ENCODE measurements at places on chromosomes 1 and 21.

DNA sequence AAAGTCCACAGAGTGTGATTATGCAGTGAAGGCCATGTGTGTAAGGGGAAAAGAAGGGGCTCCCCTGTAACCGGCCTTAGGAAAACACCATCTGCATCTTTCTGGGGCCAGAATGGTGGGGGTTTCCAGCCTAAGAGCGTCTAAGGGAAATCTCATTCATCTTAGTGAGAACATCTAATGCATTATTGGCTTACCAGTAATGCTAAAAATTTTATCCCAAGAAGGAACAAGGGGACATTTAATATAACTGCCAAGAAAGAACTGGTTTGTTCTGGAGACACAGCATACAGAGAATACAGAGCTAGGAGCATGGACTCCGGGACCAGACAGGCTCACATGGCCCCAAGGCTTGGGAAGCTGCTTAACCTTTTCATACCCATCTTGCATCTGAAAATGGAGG is 58.3 kb upstream of the DSCAM start:
- H3K27ac ChIP-seq = no peak overlapping the region
- H3K4me3 ChIP-seq = no peak overlapping the region
- no peak for DNase-seq
- no peaks in the 10 kb centered on the region for H3K4me1 ChIP-seq

- H3K27me3 ChIP-seq = peaks cover 3% of the 10 kb centered on the region
- no peak for DNase-seq
- H3K36me3 ChIP-seq = peaks cover 3% of the 10 kb centered on the region
- peak overlapping the region; percentile 97 for H3K27ac ChIP-seq
- H3K4me1 ChIP-seq = peaks cover 55% of the 10 kb centered on the region
These were observed 27.0 kb downstream of the C2CD2 start for GRCh38 chr21:41926807-41927171.

DNA sequence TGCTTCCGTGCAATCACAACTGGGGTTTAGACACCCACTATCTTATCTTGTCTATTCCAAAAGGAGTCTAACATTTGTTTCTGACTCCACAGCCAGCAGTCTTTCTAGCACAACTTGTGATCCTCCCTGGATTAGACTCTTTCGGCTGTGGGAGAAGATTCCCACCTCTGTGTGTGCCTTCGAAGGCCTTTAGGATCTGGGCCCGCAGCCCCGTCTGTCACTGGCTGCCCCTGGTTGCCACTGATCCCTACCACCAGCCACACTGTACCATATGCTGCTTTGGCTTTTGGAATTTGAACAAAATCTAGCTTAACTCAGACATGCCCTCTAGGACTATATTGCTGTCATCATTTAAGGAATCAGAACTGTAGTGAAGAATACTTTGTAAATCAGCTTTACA is 18.0 kb downstream of the NTPCR start:
- DNase-seq = no peak
- H3K27ac ChIP-seq = no peak overlapping the region
- H3K4me1 ChIP-seq = peaks cover 19% of the 10 kb centered on the region
- H3K27me3 ChIP-seq = no peaks in the 10 kb centered on the region

DNA sequence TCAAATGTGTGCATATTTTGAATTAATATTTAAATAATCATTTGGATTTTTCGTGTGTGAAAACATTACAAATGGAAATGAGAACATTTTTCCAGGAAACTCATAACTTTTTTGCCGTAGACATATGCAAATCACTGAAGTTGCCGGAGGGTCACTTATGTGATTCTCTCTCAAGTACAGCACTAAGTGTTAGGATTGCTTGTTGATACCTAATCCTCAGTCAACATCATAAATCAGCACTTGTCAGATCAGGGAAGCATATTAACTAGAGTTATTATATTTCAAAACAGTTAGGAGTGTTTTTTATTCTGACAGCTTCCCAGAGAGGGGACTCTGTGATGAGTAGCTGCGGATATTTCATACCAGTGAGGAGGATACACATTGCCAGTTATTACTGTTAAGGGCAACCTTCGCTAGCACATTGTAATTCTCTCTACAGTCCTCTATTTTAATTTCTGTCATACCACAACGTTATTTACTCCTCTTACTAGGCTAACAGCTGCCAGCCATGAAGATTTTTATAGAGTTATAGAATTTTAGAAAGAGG is 41.5 kb downstream of the NCAM2 start:
- H3K36me3 ChIP-seq = no peaks in the 10 kb centered on the region
- H3K27ac ChIP-seq = no peak overlapping the region
- no peaks in the 10 kb centered on the region for H3K27me3 ChIP-seq
- no peak overlapping the region for H3K4me3 ChIP-seq

GRCh38 chr21:21000591-21001175 is 2.5 kb downstream of the NCAM2 start:
- H3K36me3 ChIP-seq = no peaks in the 10 kb centered on the region
- no peak for DNase-seq
- no peak overlapping the region for H3K27ac ChIP-seq

DNA sequence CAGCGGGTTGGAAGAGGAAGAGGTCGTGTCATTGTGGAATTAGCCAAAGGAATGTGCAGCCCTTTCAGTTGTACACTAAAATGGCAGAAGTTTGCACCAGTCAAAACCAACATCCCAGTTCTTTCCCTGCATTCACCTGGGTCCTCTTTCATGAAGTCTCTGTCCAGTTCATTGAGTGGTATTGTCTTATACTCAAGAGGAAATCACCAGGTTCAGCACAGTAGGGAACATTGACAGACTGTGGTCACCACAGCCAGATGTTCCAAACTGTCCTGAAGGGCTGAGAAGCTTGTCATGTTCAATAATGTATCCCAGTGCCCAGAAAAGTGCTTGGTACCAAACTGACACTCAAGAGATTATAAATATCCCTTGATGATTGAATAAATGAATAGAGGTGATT is 131.6 kb downstream of the GLUL start:
- no peak for DNase-seq
- H3K27me3 ChIP-seq = no peaks in the 10 kb centered on the region
- H3K4me1 ChIP-seq = peaks cover 34% of the 10 kb centered on the region
- no peak overlapping the region for H3K4me3 ChIP-seq

- H3K27ac ChIP-seq = no peak overlapping the region
- peaks cover 13% of the 10 kb centered on the region for H3K4me1 ChIP-seq
These were observed 2.2 kb upstream of the CD1B start for GRCh38 chr1:158333405-158334155.

- no peaks in the 10 kb centered on the region for H3K27me3 ChIP-seq
- peaks cover 2% of the 10 kb centered on the region for H3K36me3 ChIP-seq
- H3K4me3 ChIP-seq = no peak overlapping the region
- no peak overlapping the region for H3K27ac ChIP-seq
These were observed 33.1 kb downstream of the STPG1 start for GRCh38 chr1:24380508-24380907.

- no peak overlapping the region for H3K4me3 ChIP-seq
- no peak overlapping the region for H3K27ac ChIP-seq
- H3K36me3 ChIP-seq = no peaks in the 10 kb centered on the region
- no peak for DNase-seq
- peaks cover 3% of the 10 kb centered on the region for H3K4me1 ChIP-seq
These were observed 23.1 kb upstream of the SLC22A15 start for GRCh38 chr1:115953180-115953579.

- DNase-seq = no peak
- H3K27me3 ChIP-seq = no peaks in the 10 kb centered on the region
- H3K4me3 ChIP-seq = no peak overlapping the region
- no peak overlapping the region for H3K27ac ChIP-seq
These were observed 106.7 kb downstream of the CAMTA1 start for GRCh38 chr1:6891781-6892579.

DNA sequence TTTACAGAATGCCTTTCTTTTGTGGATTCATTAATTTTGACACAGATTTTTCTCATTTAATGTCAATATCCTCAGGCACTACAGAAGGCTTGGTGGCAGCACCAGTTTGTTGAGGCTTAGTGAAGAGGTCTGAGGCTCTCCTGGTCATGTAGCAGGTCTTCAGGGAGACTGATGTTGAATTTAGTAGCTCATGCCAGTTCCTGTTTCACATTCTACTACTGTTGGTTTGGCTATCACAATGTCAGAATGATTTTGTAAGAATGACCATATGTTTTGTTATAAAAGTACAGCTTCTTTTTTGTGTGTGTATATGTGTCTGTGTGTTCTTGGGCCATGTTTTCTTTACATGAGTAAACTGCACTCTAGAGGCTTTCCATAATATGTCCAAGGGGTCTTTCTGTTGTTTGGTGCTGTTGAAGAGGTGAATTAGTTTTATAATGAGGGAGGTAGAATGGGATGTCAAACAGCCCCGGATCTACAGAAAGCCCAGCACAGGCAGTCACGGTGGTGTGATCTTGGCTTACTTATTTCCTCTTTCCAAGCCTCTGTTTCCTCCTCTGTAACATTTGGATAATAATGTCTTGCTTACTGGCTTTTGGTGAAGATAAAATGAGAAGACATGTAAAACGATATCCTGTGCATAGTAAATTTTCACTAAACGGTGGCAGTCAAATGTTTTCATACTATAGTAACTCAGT is 32.0 kb downstream of the C1orf21 start:
- H3K4me3 ChIP-seq = no peak overlapping the region
- no peaks in the 10 kb centered on the region for H3K4me1 ChIP-seq
- peaks cover 21% of the 10 kb centered on the region for H3K27me3 ChIP-seq
- no peak overlapping the region for H3K27ac ChIP-seq

DNA sequence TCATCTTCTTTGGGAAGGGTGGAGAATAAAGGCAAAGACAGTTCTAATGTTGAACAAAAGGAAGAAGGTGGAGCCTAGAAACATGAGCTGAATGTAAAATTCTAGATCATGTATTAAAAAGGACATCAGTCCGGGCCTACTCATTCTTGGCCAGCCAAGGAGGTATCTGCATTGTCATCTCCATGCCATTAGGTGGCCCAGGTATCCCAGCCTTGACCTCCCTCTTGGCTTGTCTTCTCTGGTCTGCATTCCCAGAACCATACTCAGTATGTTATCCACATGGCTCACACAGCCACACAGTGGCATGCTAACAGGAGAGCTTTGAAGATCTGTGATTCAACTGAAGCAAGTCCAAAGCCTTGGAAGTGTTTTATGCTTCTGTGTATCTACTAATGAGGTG is 369.8 kb upstream of the KAZN start:
- H3K36me3 ChIP-seq = no peaks in the 10 kb centered on the region
- H3K4me3 ChIP-seq = no peak overlapping the region
- no peak overlapping the region for H3K27ac ChIP-seq
- no peaks in the 10 kb centered on the region for H3K27me3 ChIP-seq

- no peaks in the 10 kb centered on the region for H3K27me3 ChIP-seq
- no peak overlapping the region for H3K4me3 ChIP-seq
- no peak overlapping the region for H3K27ac ChIP-seq
These were observed 4.2 kb upstream of the C1orf162 start for GRCh38 chr1:111469539-111469938.

GRCh38 chr1:26177182-26177684 is at the start of gene CNKSR1:
Gene CNKSR1 (plus strand): TSS chr1:26177491. CDS start chr1:26177548, 57 bp downstream.
- H3K27me3 ChIP-seq = no peaks in the 10 kb centered on the region
- H3K27ac ChIP-seq = no peak within 1 kb of the TSS

DNA sequence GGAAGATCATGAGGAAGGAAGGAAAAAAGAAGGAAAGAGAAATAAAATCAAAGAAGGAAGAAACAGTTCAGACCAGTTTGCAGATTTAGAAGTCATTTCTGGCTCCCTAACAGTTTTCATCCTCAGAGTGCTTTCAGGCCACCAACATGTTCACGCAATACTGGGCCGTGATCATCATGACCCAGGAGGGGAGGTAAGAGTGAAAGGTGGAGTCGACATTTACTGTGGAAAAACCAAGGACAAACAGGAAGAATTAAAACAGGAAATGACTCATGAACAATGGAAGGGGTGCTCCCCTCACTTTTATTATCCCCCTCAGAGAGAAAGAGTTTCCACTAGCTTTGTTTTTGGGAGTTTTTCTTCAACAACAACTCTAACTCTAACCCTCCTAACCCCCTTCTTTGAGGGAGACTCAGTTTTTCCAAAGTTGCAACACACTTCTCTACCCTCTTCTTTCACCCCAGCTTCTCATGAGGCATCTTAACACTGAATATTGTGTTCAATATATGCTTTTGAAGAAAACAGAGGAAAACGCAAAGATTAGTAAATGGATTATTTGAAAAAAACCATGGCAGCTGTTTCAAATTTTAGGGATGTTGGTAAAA is 60.4 kb downstream of the VANGL2 start:
- H3K36me3 ChIP-seq = peaks cover 4% of the 10 kb centered on the region
- peak overlapping the region; percentile 86 for H3K27ac ChIP-seq
- no peaks in the 10 kb centered on the region for H3K27me3 ChIP-seq
- peak overlapping the region; percentile 67 for H3K4me3 ChIP-seq

GRCh38 chr1:219352961-219353651 is 179.4 kb downstream of the LYPLAL1 start:
- H3K27me3 ChIP-seq = no peaks in the 10 kb centered on the region
- no peaks in the 10 kb centered on the region for H3K4me1 ChIP-seq
- no peak overlapping the region for H3K27ac ChIP-seq

Measured in activated CD8-positive, alpha-beta memory T cell treated with anti-CD3 and anti-CD28 coated beads, Interleukin-2, amount 10 ng/mL, durations not matched to agents 7 days and 5 days (primary cell).